ENCODE measurements at places on chromosomes 6 and 20.
A peak's percentile ranks its signal among the peaks of the same experiment; 100 is the strongest.

DNA sequence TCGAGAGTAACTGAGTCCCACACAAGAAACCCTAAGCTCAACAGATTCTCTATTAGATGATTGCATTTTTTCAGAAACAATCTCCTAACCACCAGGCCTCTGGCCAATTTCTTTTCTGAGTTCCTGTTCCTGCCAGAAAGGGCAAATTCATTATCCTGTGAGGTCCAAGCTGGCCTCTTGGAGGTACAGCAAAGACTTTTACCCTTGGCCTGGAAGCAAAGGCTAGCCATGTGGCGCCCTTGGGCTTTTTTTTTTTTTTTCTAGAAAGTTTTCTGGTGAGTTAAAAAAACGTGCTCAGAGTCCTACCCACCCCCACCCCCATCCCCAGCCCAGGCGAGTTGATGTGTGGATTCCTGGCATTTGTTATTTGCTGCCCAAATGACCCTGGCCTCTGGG is 59.0 kb upstream of the EEF1A1 start:
- DNase-seq: no peak

DNA sequence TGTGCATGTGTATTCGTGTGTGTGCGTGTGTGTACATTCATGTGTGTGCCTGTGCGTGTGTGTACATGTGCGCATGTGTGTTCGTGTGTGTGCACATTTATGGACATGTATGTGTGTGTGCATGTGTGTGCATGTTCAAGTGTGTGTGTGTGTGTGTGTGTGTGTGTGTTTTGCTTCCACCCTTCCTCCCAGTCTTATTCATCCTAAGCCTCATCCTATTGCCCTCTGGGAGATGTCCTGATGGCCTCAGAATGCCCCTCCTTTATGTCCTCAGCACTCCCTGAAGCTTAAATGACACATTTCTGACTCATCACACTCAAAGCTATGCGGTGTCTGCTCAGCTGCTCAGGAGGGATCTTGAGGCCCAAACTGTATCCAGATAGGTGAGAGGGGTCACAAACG is 76.6 kb upstream of the CCDC167 start:
- DNase-seq: no peak

- no peak for DNase-seq
These were observed 69.7 kb downstream of the TNFAIP3 start for GRCh38 chr6:137936798-137937197.

- no peak for DNase-seq
These were observed 1152.3 kb upstream of the GJE1 start for GRCh38 chr6:140980265-140980887.

GRCh38 chr20:43393052-43393451 is 64.6 kb upstream of the SRSF6 start:
- no peak for DNase-seq

- peak; percentile 97 for DNase-seq
These were observed 27.2 kb upstream of the POU5F1 start for GRCh38 chr6:31197559-31198305.

DNA sequence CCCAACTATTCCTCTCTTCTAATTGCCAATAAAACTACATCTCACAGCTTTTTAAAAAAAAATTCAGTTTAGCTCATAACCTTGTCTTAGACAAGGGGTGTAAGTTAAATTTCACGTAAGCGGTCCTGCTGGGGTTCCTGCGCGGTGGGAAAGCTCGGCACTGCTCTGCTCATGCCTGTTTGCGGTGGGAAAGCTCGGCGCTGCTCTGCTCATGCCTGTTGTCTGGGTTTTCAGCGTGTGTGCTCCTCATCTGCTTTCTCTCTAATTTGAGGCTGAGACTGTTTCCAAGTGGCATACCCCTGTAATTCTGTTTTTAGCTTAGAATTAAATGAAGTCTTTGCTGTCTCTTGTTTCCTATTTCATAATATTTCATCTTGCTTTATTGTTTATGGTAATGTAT is 18.6 kb downstream of the ARID1B start:
- no peak for DNase-seq

All from lower lobe of right lung (tissue), 2 donors.